ENCODE measurements at places on chromosomes 12 and 14. TPM values are rescaled to one million over a fixed set of nuclear protein-coding genes. Genes with fewer than 3 reads are reported as not detected.

Gene TRIM9
- 1.3 TPM for total RNA-seq

Gene TEX52
- not detected for total RNA-seq

Gene BDKRB2
- 12.2 TPM for total RNA-seq

Gene PLEKHA5
- total RNA-seq: 56.0 TPM

Gene DHRS2
- total RNA-seq: not detected

Gene SAMD15
- 0.71 TPM for total RNA-seq

Gene KCNMB4
- total RNA-seq: 2.0 TPM

Gene LIN7A
- 5.7 TPM for total RNA-seq

Gene IRAK3
- total RNA-seq: 29.7 TPM

Gene GAS2L3
- 5.8 TPM for total RNA-seq

Gene KRT80
- 0.71 TPM for total RNA-seq

GRCh38 chr14:87934185-87934584 lies 58.8 kb downstream of the GALC start:
- DNase-seq: no peak
- no peaks in the 10 kb centered on the region for H3K4me1 ChIP-seq
- H3K27ac ChIP-seq: no peak overlapping the region
- H3K36me3 ChIP-seq: no peaks in the 10 kb centered on the region

GRCh38 chr12:111093428-111094142 lies 173.2 kb upstream of the MYL2 start:
- no peak overlapping the region for H3K27ac ChIP-seq
- no peaks in the 10 kb centered on the region for H3K4me1 ChIP-seq
- no peaks in the 10 kb centered on the region for H3K36me3 ChIP-seq
- no peak for DNase-seq
- H3K27me3 ChIP-seq: no peaks in the 10 kb centered on the region

- H3K36me3 ChIP-seq: no peaks in the 10 kb centered on the region
- no peak overlapping the region for H3K27ac ChIP-seq
- DNase-seq: no peak
- no peak overlapping the region for H3K4me3 ChIP-seq
Measured at GRCh38 chr14:80522936-80523335, 311.6 kb upstream of the DIO2 start.

DNA sequence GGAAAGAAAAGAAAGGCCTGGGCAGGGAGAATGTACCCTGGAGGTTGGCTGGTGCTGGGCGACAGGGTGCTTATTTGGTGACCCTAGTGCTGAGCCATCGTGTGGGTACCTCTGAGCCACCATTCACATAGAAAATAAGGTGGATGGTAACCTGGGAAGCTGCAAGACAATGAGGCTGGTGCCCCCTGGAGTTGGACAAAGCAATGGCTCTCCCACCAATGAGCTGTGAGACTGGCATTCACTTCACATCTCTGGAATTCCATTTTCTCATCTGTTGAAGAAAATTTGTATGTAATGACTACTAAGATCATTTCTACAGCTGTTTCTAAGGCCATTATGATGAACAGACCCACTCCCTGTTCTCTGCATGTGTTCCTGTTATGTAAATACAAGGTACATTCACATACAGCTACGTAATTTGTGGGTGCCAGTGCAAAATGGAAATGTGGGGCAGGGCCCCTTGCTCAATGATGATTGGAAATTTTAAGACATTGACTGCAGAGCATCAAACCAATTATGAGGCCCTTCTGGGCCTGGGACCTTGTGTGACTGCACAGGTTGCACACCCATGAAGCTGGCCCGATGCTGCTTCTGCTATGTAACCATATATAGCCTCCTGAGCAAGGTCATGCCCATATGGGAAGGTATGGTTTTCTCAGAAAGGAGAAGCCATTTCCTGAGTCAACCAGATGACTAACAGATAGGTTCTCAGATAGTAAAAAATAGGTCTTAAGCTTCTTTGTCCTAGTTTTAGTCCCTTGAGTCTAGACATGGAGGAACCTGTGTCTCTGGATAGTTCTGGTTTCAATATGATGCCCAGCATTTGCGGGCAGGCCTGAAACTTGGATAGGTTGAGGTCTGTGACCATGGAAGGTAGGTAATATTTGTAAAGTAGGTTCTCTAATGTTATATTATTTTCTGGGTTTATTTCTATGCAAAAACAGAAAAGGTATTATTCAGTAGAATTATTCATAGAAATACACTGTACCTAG lies 63.4 kb upstream of the IGF1 start:
- H3K27ac ChIP-seq: no peak overlapping the region
- no peak overlapping the region for H3K4me3 ChIP-seq
- H3K27me3 ChIP-seq: no peaks in the 10 kb centered on the region
- DNase-seq: no peak

DNA sequence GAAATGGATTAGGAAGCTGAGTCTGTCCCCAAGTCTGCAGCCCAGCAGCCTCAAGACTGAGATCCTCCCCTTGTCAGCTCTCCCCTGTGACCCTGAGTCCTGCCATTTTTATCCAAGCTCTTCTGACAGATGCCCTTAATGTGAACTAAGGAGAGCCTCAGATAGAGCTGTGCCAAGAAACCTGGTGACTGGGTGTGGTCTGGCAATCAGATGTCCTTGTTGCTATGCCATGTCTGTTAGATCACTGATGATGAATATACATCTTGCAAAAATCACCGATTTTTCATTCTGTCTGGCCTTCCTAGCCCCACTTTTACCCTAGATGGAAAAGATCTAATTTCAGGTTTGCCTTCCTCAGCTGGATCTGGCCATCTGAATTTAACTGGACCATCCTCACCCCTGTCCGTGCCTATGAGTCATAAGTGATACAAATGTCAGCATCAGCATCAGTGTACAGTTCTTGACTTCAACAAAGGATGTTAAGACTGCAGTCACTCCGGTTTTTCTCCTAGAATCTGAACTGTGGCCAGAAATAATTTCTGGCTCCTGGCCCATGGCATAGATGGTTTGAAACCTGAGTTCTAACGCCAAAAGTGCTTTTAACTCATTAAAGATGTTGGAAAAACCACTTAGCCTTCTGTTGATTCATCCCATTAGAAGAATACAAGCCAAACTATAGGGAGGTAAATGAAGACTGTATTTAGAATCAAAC lies 61.2 kb upstream of the GRIP1 start:
- no peak overlapping the region for H3K4me3 ChIP-seq
- no peaks in the 10 kb centered on the region for H3K4me1 ChIP-seq
- H3K27me3 ChIP-seq: no peaks in the 10 kb centered on the region
- DNase-seq: no peak
- no peak overlapping the region for H3K27ac ChIP-seq
- H3K36me3 ChIP-seq: no peaks in the 10 kb centered on the region

- DNase-seq: no peak
- no peak overlapping the region for H3K27ac ChIP-seq
- H3K4me1 ChIP-seq: no peaks in the 10 kb centered on the region
- no peaks in the 10 kb centered on the region for H3K36me3 ChIP-seq
Measured at GRCh38 chr14:56367416-56367815, 212.2 kb upstream of the TMEM260 start.

- H3K36me3 ChIP-seq: no peaks in the 10 kb centered on the region
- no peaks in the 10 kb centered on the region for H3K27me3 ChIP-seq
- H3K4me3 ChIP-seq: no peak overlapping the region
Measured at GRCh38 chr12:103697971-103698751, 111.1 kb downstream of the STAB2 start.

DNA sequence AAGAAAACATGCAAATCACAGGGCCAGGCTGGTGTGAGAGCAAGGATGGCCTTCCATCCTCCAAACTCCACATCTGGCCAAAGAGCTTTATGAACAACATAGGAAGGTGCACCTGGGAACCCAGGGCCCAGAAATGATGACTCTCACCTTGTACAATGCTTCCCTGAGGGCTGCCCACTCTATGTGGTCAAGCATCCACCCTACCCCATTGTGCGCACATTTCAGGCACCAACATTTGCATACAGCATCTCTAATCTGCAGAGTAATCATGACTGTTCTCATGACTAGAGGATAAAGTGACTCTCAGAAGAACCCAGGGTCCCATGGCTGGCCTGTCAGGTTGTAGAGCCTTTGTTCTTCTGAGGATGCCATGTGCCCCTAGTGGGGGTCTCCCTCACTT lies 57.2 kb upstream of the NTF3 start:
- no peak overlapping the region for H3K27ac ChIP-seq
- DNase-seq: no peak
- H3K27me3 ChIP-seq: no peaks in the 10 kb centered on the region
- H3K4me1 ChIP-seq: no peaks in the 10 kb centered on the region
- no peak overlapping the region for H3K4me3 ChIP-seq

DNA sequence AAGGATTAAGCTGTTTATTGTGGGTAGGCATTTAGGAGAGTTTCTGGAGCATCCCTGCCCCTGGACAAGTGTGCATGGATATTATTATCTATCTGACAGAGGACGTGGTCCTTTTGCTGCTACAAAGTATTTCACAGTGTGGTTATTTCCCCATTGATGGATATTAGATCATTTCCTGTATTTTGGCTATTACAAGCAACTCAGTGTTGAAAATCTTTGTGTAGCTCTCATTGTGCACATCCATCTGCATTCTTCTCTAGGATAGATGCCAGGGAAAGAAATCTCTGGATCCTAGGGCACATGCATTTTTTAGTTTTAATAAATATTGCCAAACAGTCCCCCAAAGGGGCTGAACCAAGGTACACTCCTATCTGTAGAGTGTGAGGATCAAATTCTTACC lies 154.3 kb upstream of the SRRM4 start:
- no peaks in the 10 kb centered on the region for H3K4me1 ChIP-seq
- no peak for DNase-seq
- no peak overlapping the region for H3K4me3 ChIP-seq
- H3K36me3 ChIP-seq: no peaks in the 10 kb centered on the region

DNA sequence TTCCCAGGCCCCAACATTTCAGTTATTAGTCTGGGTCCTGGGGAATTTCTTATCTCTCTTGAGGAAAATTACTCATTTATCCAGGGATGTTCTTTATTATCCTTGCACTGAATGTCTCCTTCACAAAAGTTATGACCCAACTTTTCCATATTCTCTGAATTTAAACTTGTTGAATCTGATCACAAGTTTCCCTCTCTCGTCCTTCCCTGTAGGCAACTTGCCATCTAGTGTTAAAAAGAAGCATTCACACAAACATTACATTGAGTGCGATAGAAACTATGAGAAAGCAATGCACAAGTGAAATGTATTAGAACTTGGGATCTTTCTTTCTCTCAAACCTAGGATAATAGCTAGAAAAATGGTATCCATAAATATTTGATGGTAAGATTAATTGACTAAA lies 608.4 kb downstream of the FSCB start:
- no peaks in the 10 kb centered on the region for H3K36me3 ChIP-seq
- no peak overlapping the region for H3K4me3 ChIP-seq
- no peak overlapping the region for H3K27ac ChIP-seq
- no peak for DNase-seq
- no peaks in the 10 kb centered on the region for H3K27me3 ChIP-seq

GRCh38 chr12:119835068-119835467 lies 42.1 kb downstream of the CIT start:
- H3K4me1 ChIP-seq: no peaks in the 10 kb centered on the region
- no peaks in the 10 kb centered on the region for H3K27me3 ChIP-seq
- H3K27ac ChIP-seq: no peak overlapping the region
- no peak overlapping the region for H3K4me3 ChIP-seq
- H3K36me3 ChIP-seq: no peaks in the 10 kb centered on the region

GRCh38 chr12:54021432-54022013 lies 6.7 kb upstream of the HOXC6 start:
- no peak overlapping the region for H3K4me3 ChIP-seq
- H3K27ac ChIP-seq: no peak overlapping the region
- no peaks in the 10 kb centered on the region for H3K27me3 ChIP-seq
- DNase-seq: no peak

DNA sequence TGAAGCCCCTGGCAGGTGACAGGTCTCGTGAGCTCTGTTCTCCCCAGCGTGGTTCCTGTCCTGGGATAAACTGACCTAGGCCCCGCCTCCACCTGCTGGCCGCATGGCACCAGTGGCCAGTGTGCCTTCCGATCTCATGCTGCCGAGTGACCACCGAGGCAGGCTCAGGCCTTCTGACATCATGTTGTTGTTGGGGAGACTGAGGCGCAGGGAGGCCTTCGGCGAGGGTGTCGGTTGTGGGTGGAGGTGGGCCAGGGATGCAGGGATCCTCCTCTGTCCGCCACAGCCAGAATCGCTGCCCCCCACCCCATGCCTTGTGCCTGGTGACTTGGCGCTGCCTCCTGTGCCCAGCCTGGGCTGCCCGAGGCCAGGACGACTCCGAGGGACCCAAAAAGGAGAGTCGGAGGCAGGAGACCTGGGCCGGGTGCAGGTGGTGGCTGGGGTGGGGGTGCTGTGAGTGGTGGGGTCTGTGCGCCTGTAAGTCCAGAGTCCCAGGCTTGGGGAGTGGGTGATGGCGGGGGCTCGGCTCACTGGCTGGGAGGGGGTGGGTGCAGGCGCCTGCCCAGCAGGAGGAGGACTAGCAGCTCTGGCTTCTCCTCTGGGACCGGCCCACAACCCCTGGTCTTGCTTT lies 24.3 kb downstream of the ASPG start:
- H3K27me3 ChIP-seq: no peaks in the 10 kb centered on the region
- no peak overlapping the region for H3K4me3 ChIP-seq
- no peaks in the 10 kb centered on the region for H3K36me3 ChIP-seq
- DNase-seq: peak; percentile 66
- H3K27ac ChIP-seq: no peak overlapping the region

- DNase-seq: no peak
- H3K4me1 ChIP-seq: no peaks in the 10 kb centered on the region
- no peak overlapping the region for H3K4me3 ChIP-seq
- H3K27me3 ChIP-seq: no peaks in the 10 kb centered on the region
- no peaks in the 10 kb centered on the region for H3K36me3 ChIP-seq
Measured at GRCh38 chr12:47041327-47041726, 38.1 kb upstream of the PCED1B start.

- H3K36me3 ChIP-seq: no peaks in the 10 kb centered on the region
- H3K4me1 ChIP-seq: no peaks in the 10 kb centered on the region
- no peak overlapping the region for H3K27ac ChIP-seq
- no peak for DNase-seq
- H3K27me3 ChIP-seq: no peaks in the 10 kb centered on the region
Measured at GRCh38 chr12:54723379-54724256, 75.5 kb upstream of the DCD start.

GRCh38 chr14:93007225-93007997 lies 84.5 kb downstream of the CHGA start:
- DNase-seq: peak; percentile 83
- H3K4me3 ChIP-seq: no peak overlapping the region
- peak overlapping the region; percentile 7 for H3K27ac ChIP-seq

- H3K4me3 ChIP-seq: no peak overlapping the region
- H3K27me3 ChIP-seq: no peaks in the 10 kb centered on the region
- no peak overlapping the region for H3K27ac ChIP-seq
Measured at GRCh38 chr12:108773798-108774788, 42.8 kb upstream of the CORO1C start.

GRCh38 chr12:132360410-132360809 lies 31.0 kb upstream of the GALNT9 start:
- no peak overlapping the region for H3K27ac ChIP-seq
- peak; percentile 25 for DNase-seq
- no peak overlapping the region for H3K4me3 ChIP-seq

DNA sequence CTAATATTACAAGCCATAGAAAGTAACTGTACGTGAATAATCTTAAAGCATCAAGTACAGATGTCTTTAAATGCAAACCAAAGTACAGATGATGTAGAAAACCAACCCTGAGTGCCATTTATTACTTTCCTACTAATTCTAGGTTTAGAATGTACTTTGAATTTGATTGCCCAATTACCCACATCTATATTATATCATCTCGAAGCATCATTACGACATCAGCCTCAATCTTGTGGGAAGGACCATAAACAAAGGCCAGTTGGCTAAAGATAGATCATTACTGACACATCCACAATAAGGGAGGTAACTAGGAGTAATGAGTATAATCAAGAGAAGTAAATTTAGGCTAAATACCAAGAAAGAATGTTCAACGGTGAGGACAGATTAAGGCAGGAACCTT lies 478.9 kb downstream of the BCAT1 start:
- H3K36me3 ChIP-seq: no peaks in the 10 kb centered on the region
- no peaks in the 10 kb centered on the region for H3K27me3 ChIP-seq
- no peak for DNase-seq
- H3K27ac ChIP-seq: no peak overlapping the region
